Activated T-cell treated with anti-CD3 and anti-CD28 coated beads for 1 hour (primary cell): ENCODE measurements at places on chromosomes 6 and 20.

- no peak for DNase-seq
Measured at GRCh38 chr6:1991332-1991878, 254.0 kb downstream of the GMDS start.

- no peak for DNase-seq
Measured at GRCh38 chr6:168609914-168610490, 169.0 kb downstream of the SMOC2 start.

DNA sequence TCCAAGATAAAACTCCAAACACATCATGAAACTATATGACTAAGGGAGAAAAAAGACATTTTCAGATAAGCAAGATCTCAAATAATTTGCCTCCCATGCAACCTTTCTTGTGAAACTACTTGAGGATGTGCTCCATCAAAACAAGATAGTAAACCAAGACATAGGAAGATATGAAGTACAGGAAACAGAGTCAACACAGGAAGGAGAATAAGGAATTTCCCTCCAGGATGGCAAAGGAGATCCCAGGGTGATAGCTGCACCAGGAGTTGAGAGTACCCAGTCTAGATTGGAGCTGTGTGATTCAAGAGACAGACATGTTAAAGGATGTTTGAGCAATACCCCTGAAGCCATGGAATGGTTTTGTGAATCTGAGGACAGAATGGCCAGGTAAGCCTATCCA lies 15.3 kb downstream of the IL17A start:
- no peak for DNase-seq

GRCh38 chr6:148128014-148128730 lies 214.5 kb upstream of the SASH1 start:
- DNase-seq: no peak

DNA sequence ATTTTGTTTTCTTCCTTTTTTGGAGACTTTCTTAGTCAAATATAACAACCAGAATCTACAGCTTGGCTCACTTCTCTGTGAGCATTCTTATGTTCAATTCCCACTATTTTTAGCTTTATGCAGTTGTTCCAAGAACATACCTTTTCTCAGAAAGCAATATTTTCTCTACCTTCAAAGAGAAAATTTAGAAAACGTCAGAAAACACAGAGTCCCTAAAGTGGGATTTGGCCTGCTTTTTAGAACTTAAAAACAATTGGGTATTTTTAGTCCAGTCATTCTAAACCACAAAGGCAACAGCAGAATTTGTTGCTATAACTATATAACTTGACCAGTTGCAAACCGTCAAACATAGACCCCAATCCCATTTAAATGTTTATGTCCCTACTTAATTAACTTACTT lies 133.1 kb downstream of the MOXD1 start:
- DNase-seq: no peak

DNA sequence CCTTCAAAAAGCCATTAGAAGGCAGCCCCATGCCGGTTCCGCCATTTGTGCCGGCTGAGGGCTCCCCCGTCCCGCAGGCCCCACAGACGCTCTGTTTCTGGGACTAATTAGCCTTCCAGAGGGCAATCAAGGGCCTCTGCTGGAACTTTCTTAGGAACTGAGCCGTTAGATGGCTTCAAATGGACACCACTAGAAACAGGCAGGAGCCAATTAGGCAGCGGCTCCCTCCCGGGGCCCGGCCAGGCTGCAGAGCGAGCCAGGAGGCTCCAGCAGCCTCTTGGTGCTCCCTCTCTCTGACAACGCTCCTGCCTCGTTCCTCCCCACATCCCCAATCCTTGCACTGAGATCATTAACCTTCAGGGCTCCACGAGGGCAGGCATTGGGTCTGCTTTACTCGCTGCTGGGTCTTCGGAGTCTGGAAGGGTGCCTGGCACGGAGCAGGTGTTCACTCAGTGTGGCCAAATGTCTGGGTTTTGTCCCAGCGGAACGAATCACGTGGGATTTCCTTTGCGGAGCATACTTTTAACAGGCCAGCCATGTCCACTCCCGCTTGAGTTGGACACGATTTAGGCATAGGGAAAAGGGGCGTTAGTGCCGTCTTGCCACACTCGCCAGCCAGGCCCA lies 98.3 kb downstream of the TMEM242 start:
- DNase-seq: no peak

- no peak for DNase-seq
Measured at GRCh38 chr6:7155871-7156579, 48.3 kb downstream of the RREB1 start.
